Activated CD8-positive, alpha-beta memory T cell treated with anti-CD3 and anti-CD28 coated beads, Interleukin-2, amount 50 U/mL, for 4 hours (primary cell): ENCODE measurements at places on chromosomes 2 and 18.

GRCh38 chr2:74756356-74756890 lies 77.5 kb upstream of the HK2 start:
- DNase-seq, result no peak

GRCh38 chr2:191867507-191867847 lies 20.6 kb upstream of the CAVIN2 start:
- no peak for DNase-seq

DNA sequence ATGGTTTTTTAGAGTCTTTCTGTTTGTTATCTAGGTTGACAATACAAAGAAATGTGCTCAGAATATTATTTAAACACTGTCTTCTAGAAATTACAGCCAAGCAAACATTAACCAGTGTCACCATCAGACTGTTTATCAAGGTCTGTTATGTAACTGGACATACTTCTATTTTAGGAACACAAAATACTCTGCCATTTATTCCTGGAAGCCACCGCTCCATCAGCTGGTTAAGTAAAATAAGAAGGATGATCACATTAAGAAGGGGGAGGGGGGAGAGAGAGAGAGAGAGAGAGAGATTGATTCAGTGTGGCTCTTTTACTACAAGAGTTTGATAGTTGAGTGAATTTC lies 47.9 kb downstream of the MBP start:
- DNase-seq, result no peak

GRCh38 chr18:9184998-9185613 lies 48.5 kb downstream of the ANKRD12 start:
- DNase-seq, result no peak

- DNase-seq, result no peak
These were observed 98.4 kb downstream of the SCG2 start for GRCh38 chr2:223503746-223504145.

- DNase-seq, result no peak
These were observed 57.7 kb downstream of the TANC1 start for GRCh38 chr2:159026170-159026569.

- DNase-seq, result no peak
These were observed 119.0 kb downstream of the KIAA1328 start for GRCh38 chr18:36947820-36948348.
